ENCODE measurements at places on chromosomes 16 and 17.

DNA sequence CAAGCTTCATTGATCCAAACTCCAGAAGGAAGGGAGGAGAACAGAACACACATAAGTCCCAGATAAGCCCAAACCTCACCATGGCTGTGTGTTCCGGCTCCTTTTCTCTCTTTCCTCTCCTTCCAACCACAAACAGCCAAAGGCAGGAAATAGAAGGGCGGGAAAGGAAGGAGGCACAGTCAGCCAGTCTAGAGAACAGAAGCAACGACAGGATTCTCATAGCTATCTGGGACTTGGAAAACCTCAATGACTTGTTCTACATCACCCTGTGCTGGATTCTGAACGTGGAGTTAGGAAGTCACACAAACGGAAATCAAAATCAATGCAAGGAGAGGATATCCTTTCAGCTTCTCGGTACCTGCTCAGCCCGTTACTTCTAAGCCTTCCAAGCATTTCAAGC, 9.0 kb downstream of the CRK start:
- DNase-seq: peak; percentile 45

DNA sequence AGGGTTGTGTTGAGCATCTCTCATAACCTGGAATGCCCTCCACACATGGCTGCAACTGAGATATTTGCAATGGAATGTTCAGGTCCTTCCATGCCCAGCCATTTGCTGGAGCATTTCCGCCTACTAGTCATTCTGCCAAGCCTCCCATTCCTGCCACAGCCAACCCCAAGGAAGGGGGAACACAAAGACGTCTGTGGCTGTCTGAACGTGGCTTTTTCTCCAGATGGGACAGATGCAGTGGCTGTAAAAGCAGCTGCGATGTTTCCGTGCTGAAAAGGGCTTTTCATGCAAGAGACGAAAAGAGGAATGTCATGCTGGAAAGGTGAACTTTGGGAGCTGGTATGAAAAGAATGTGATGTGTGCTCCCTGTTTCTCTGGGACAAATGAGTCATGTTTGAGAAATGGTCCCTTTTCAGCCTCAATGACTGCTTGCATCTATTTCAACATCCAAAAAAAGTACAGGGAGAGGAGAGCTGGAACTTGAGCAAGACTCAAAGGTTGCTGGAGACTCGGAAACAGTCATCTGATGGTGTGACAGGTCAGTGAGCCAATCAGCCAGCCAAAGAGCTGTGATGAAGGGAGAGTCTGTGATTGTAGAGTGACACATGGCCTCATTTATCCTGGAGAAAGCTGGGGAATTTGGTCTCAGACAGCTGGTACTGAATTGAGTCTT, 208.9 kb downstream of the SHISA9 start:
- DNase-seq: no peak

DNA sequence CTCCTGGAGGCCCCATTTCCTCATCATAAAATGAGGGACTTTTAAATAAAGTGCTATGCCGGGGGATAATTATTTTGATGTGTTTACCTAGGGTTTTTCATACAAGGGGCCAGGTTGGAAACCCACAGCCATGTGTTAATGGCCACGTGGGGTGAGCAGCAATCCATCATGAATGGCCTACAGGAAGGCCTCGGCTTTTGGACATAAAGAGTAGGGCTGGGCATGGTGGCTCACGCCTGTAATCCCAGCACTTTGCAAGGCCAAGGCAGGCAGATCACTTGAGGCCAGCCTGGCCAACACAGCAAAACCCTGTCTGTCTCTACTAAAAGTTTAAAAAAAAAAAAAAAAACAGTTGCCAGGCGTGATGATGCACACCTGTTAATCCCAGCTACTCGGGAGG, 40.3 kb downstream of the MEAK7 start:
- no peak for DNase-seq

- DNase-seq: peak; percentile 35
Measured at GRCh38 chr16:21001262-21001661, 100.7 kb downstream of the LYRM1 start.

GRCh38 chr16:17229766-17230165, 241.0 kb downstream of the XYLT1 start:
- no peak for DNase-seq

DNA sequence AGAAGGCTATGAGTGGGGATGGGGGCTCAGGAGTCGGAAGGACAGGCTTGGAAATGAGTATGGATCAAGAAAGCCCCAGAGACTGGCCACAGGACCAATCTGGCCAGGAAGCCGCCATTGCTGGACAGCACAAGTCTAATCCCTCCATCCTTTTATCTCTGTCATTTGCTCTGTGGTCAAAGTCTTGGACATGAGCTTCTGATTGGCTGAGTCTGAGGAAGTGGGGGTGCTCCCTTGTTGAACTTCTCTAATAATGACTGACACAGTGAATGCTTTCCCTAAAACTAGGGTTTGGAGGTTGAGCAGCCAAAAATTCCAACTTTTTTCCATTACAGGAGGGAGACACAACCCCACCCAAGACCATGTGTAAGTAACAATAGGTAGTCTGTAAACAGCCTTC, 97.4 kb downstream of the MARF1 start:
- no peak for DNase-seq

GRCh38 chr16:3149630-3150345, 15.0 kb downstream of the ZNF213 start:
- DNase-seq: peak; percentile 77

GRCh38 chr16:26204138-26204537, 512.4 kb downstream of the HS3ST4 start:
- DNase-seq: no peak

DNA sequence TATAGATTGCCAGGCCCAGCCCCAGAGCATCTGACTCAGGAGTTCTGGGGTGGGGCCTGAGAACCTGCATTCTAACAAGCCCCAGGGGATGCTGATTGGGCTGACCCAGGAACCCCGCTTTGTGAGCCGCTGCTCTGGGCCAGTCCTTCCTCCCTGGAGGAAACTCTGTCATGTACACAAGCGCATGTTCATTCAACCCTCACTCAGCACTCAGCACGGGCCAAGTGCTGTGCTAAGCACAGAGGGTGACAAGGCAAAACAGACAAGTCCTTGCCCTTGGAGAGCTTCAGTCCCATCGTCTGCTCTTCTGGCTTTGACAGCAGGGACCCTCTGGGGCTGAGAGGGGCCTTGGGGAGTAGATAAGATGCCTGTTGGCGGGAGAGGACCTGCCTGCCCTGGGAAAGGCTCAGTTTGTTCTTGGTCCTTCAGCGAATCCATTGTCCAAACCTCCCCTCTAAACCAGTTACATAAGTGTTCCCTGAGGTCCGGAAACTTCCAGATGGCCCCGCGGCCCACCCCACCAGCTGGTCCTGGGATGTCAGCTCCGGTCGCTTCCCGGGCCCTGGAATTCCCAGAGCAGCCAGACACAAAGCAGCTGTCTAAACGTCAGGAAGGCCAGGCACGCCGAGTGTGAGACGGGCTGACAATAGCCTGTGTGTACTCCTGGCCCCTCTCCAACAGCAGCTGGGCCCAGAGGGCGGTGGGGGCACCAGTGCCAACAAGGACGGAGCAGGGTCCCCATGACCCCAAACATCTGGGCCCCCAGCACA, 88.8 kb downstream of the ZDHHC7 start:
- DNase-seq: peak; percentile 65

- DNase-seq: peak; percentile 33
Measured at GRCh38 chr16:87461466-87461991, 31.3 kb downstream of the ZCCHC14 start.

GRCh38 chr17:12729086-12729485, 60.2 kb upstream of the ARHGAP44 start:
- peak; percentile 71 for DNase-seq

DNA sequence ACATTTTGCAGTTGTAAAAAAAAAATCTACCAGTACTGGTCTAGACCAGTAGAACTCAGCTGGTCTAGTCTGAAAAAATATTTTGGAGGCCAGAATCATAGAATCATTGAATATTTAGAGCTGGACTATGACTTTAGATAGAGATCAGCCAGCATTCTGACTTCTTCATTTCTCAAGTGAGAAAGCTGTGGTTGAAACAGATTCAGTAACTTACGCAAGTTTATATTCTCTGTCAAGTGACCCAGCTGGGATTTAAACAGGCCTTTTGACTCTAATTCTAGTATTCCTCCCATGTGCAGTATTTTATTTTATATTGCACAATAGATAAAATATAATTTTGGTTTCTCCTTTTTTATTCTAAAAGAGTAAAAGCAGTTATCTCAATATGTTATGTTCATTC, 4.9 kb downstream of the TNRC6A start:
- no peak for DNase-seq

DNA sequence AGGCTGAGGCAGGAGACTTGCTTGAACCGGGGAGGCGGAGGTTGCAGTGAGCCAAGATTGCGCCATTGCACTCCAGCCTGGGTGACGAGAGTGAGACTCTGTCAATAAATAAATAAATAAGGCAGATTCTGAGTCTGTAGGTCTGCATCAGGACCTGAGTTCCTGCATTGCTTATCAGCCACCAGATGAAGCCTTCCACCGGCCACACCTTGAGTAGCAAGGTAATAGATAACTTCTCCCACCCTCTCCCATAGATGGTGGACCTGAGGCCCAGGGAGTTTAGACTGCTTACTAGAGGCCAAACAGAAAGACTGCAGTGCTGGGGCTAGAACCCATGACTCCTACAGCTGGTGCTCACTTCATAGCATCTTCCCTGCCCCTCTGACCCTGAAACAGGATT, 22.1 kb downstream of the ZP2 start:
- no peak for DNase-seq

GRCh38 chr16:12257926-12258561, 281.5 kb downstream of the SNX29 start:
- peak; percentile 35 for DNase-seq

- no peak for DNase-seq
Measured at GRCh38 chr17:57490890-57491289, 234.6 kb downstream of the MSI2 start.

GRCh38 chr17:66507103-66507923, 204.9 kb downstream of the PRKCA start:
- DNase-seq: peak; percentile 79

DNA sequence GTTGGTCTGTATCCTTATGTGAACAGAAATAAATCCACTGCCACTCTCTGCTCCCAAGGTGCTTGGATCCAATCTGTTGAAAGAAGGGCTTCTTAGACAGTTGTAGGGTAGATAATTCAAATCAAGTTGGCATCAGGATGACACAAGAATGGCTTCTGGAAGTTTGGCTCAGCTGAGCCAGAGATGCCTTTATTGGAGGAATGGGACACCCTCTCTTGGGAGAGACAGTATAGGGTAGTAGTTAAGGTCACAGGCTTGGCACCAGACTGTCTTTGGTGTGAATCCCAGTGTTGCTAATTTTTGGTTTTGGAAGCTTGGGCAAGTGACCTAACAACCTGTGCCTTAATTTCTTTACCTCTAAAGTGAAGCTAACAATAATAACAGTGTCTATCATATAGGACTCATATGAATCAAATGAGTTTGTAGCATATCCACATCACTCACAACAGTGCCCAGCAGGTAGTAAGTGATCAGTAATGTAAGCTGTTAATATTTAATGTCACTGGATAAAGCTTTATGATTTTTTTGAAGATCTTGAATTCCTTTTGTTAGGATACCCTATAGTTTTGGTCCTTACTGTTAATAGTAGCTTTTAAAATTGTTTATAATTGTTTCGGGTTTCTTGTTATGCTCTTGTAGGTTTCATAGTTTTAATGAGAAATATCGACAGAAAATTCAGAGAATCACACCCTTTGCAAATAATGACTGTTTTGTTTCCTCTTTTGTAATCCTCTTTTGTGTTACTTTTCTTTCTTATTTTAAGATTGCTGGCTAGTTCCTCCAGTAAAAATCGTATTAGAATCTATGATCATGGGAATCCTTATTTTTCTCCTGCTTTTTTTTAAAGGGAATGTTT, 19.1 kb downstream of the ZNRF1 start:
- DNase-seq: no peak

DNA sequence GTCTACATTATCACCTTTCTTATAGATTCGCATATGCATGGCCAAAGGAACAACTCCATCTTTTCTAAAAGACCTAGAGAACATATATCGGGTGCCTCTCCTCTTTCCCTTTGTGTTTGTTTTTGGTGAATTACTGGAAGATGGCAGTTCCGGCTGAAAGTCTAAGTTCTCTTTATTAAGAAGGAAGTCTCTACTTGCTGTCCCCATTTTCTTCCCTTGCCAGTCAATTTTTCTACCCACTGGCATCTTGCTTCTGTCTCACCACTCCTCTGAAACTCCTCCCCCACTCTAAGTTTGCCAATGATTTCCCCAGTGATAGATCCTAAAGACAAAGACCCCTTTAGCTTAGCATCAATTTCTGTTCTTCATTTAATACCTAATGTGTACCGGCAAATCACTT, 93.9 kb upstream of the CORO6 start:
- DNase-seq: no peak

DNA sequence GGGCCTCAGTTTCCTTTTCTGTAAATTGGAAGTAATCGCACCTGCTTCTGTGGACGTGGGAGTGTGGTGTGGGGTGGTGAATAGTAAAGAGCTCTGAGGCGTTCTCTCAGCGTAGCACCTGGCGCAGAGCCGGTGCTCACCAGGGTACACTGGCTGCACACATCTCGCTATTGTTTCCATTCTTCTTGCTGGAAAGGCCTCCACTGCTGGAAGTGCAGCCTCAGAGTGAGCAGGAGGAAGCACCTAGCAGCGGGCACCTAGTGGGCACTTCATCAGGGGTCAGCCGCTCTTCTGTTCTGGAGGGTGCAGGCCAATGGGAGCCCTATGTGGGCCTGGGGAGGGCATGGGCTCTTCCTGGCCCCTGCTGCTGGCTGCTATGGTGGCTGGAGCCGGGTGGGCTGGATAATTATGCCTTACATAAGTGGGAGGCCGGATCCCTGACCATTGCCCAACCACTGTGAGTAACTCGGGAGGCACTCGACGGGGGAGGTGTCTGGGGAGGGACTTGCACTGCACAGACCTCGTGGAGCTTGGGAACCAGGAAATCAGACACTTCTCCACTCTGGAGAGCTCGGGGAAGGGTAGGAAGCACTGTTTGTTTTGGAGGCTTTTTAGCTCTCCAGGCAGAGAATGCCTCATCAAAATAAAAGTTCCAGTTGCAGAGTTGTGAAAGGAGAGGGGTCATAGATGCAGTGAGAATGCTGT, 1.7 kb downstream of the MAP2K3 start:
- DNase-seq: peak; percentile 91

GRCh38 chr17:76273445-76274111, 8.4 kb downstream of the UBALD2 start:
- no peak for DNase-seq

- no peak for DNase-seq
Measured at GRCh38 chr16:57036945-57037344, 47.6 kb downstream of the NLRC5 start.

DNA sequence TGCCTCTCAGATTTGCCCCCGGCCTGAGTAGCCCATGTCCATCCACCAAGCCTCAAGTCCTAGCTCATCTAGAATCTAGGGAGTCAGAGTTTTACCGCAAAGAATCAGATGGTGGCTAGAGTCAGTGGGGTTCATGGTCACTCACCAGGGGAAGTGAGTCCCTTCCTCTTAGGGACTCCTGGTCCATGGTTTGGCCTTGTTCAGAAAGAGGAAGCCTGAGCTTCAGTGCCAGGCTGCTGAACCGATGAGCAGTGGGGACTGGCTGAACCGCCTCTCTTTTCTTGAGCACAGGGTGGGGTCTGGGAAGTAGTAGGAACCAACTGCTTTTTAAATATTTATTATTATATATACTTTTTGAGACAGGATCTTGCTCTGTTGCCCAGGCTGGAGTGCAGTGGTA, 160.3 kb downstream of the NTN1 start:
- DNase-seq: no peak

- DNase-seq: peak; percentile 55
Measured at GRCh38 chr16:14310519-14310991, 239.4 kb downstream of the MRTFB start.
